ENCODE measurements at places on chromosomes 16 and 17.
A peak's percentile ranks its signal among the peaks of the same experiment; 100 is the strongest.

GRCh38 chr17:41967141-41967920 lies 736 bp downstream of the CNP start:
- no peak for DNase-seq

- DNase-seq: no peak
Observed at GRCh38 chr16:88116121-88116520, 164.9 kb downstream of the BANP start.

GRCh38 chr17:46898364-46898763 lies 24.6 kb upstream of the GOSR2 start:
- no peak for DNase-seq

- DNase-seq: peak; percentile 95
Observed at GRCh38 chr17:65137021-65137939, at the start of gene RGS9. RGS9 (plus strand) TSS chr17:65137370; CDS start chr17:65137541, 171 bp downstream.

GRCh38 chr17:19316761-19317358 lies 45.7 kb downstream of the B9D1 start:
- DNase-seq: no peak

DNA sequence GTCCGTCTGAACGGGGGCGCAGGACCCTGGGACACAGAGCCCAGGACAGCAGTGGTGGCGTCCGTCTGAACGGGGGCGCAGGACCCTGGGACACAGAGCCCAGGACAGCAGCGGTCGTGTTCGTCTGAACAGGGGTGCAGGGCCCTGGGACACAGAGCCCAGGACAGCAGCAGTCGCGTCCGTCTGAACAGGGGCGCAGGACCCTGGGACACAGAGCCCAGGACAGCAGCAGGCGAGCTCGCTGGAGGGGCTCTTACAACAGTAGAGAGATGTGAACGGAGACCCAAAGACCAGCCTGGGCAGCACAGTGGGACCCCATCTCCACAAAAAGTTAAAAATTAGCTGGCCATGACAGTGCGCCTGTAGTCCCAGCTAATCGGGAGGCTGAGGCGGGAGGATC lies 40.7 kb downstream of the LMF1 start:
- no peak for DNase-seq

DNA sequence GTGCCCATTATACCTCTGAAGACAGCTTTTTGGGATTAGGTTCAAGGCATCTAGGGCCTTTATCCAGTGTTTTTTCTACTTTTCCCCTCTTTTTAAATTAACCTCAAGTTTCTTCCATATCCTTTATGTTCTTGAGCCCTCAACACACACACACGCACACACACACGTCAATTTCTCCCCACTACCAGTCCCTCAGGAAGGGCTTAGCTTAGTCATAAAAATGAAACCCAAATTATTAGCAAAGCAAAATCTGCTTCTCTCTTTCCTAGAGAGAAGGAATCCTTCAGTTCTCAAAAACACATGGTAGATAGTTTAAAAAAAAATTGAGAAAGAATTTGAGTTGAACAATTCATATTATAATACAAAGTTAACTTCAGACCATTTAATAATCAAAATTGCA lies 401.1 kb downstream of the XYLT1 start:
- no peak for DNase-seq

Measured in iPS-NIHi11 (cell line).